ENCODE measurements at places on chromosomes 5 and 9. TPM values are rescaled to one million over a fixed set of nuclear protein-coding genes. Genes with fewer than 3 reads are reported as not detected.
A peak's percentile ranks its signal among the peaks of the same experiment; 100 is the strongest.

INSL4 gene
- not detected for total RNA-seq

- no peaks in the 10 kb centered on the region for H3K27me3 ChIP-seq
- H3K4me1 ChIP-seq = peaks cover 63% of the 10 kb centered on the region
- H3K27ac ChIP-seq = peak overlapping the region; percentile 71
- DNase-seq = no peak
- H3K36me3 ChIP-seq = no peaks in the 10 kb centered on the region
- no peak overlapping the region for H3K4me3 ChIP-seq
Observed at GRCh38 chr5:72468606-72469005, 38.6 kb downstream of the ZNF366 start.

- H3K36me3 ChIP-seq = no peaks in the 10 kb centered on the region
- peak; percentile 60 for DNase-seq
- H3K27me3 ChIP-seq = no peaks in the 10 kb centered on the region
- H3K4me1 ChIP-seq = peaks cover 27% of the 10 kb centered on the region
- H3K27ac ChIP-seq = no peak within 1 kb of the TSS
Observed at GRCh38 chr9:136996361-136997292, at the start of gene CLIC3. CLIC3 (minus strand) TSS chr9:136996568; CDS start chr9:136996543, 25 bp downstream.

DNA sequence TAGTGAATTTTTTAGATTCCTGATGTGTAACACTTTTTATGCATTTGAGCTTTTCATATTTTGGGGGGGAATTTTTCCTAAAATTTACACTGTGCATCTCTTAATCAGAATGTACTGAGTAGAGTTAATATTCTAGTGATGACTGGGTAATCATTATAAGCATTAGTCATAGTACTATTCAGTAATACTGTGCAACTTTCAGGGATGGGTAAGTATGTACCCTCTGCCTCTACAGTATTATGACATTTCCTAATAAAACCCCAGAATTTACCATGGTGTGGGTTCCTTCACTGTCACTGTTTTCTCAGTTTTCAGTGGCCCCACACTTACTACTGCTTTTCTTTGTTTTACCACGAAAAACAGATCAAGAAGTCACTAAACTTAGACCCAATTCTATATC is 2.8 kb upstream of the CMYA5 start:
- H3K27ac ChIP-seq = no peak overlapping the region
- peaks cover 3% of the 10 kb centered on the region for H3K36me3 ChIP-seq
- H3K4me3 ChIP-seq = no peak overlapping the region
- no peaks in the 10 kb centered on the region for H3K27me3 ChIP-seq
- no peaks in the 10 kb centered on the region for H3K4me1 ChIP-seq

Measured in PC-3 (cell line).